ENCODE measurements at places on chromosomes 5 and 9. TPM values are rescaled to one million over a fixed set of nuclear protein-coding genes. Genes with fewer than 3 reads are reported as not detected.

The GPR151 gene
- total RNA-seq = not detected

The WNT8A gene
- not detected for total RNA-seq

DNA sequence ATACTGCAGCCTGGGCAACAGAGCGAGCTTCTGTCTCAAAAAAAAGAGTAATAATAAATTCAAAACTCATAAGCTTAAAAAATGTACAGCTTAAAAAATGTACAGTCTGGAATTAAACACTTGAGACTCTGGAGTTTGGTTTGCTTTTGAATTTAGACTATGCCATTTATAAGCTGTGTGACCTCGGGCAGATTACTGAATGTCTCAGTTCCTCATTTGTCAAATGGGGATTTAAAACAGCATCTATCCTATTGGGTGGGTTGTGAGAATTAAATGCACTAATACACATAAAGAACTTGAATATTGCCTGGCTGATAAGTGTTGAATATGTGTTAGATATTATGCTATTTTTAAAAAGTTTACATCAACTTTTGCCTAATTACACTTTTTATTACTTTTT, 98.4 kb downstream of the SCAMP1 start:
- H3K36me3 ChIP-seq = no peaks in the 10 kb centered on the region
- no peak for DNase-seq
- H3K4me3 ChIP-seq = no peak overlapping the region
- no peaks in the 10 kb centered on the region for H3K27me3 ChIP-seq
- no peaks in the 10 kb centered on the region for H3K4me1 ChIP-seq

- H3K36me3 ChIP-seq = no peaks in the 10 kb centered on the region
- H3K27ac ChIP-seq = no peak overlapping the region
Measured at GRCh38 chr5:145962001-145962400, 25.6 kb downstream of the SH3RF2 start.

DNA sequence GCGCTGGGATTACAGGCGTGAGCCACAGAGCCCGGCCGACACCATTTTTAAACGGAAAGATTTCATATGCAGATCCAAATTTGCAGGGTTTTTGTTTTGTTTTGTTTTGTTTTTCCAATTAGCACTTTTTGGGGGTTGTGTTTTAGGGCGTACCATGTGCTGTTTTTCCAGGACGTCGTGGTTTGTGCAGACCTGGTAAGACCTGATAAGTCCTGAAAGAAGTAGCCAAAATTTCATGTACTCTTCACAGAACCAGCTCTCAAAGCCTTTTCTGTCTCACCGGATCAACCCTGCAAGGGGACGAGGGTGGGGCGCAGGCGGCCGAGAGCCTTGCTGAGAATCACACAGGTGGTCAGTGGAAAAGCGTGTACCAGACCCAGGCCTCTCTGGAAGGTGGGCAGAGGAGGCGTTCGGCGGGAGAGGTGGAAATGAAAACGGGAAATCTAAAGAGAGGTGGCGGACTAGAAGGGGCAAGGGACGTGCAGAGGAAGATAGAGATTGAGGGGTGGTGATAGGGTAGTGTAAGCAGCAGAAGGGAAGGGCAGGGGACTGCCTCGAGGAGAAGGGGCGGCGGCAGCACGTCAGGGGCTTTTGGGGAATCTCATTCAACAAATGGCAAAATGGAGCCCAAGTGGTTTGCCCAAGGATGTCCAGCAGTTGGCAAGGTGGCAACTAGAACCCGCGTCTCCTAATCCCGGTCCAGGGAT, 1.1 kb upstream of the FAF2 start:
- peaks cover 41% of the 10 kb centered on the region for H3K4me1 ChIP-seq
- no peaks in the 10 kb centered on the region for H3K36me3 ChIP-seq

DNA sequence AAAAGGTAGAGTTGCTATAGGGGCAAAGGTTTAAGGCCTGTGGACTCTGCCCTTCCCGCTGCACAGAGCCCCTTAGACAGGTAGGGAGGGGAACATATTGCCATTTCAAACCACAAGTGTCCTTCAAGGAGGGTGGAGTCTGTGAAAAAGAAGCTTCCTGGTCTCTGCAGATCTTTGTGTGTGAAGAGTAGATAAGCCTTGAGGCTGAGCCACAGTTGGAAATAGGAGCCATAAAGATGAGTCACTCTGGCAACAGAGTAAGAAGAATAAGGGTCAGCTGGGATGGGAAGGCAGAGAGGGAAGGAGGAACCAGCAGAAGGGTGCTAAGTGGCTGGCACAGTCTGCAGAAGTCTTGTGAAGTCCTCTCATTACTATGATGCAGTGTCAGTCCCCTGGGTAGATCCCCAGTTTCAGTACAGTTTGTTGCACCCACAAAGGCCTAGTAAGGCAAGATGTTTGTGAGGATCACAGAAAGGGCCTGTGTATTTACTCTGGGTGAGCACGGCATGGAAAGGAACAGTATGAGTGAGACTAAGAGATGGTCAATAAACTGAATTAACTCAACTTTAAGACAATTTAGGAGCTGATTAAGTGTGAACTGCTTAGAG, 18.1 kb downstream of the GRXCR2 start:
- no peak overlapping the region for H3K27ac ChIP-seq
- H3K27me3 ChIP-seq = no peaks in the 10 kb centered on the region
- peaks cover 21% of the 10 kb centered on the region for H3K4me1 ChIP-seq
- no peak overlapping the region for H3K4me3 ChIP-seq
- DNase-seq = no peak

DNA sequence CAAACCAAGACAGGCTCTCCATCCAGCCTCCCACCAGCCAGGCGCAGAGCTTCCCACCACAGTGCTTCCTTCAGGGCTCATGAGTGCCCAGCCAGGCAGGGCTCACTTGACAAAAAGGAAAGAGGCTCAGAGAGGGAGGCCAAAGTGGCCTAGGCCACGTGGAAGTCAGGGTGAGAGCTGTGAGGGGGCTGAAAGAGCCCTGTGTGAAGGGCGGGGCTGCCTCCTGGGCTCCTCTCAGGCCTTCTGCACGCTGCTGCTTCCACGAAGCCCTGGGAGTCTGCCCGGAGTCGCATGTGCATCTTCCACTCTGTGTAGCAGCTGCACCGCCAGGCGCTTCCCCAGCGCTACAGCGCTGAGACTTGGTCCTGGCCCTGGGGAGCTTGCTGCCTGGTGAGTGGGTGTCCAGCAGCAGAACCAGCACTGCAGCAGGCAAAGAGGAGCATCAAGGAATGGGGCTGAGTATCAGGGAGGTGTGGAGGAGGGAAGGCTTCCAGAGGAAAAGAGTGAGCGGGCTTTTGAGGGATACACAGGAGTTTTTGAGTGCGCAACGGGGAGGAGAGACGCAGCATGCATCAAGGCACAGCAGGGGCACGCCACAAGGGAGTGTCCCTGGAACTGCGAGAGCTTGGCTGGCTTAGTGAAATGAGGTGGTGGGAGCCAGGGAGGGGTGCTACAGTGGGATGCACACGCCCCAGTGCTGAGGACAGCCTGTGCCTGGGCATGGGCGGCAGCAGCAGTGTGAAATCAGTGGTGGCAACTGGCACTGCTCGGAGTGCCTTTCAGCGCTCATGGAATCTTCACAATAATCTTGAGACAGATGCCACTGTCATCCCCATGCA, 178.0 kb downstream of the GAPVD1 start:
- no peaks in the 10 kb centered on the region for H3K36me3 ChIP-seq
- no peaks in the 10 kb centered on the region for H3K27me3 ChIP-seq
- H3K4me1 ChIP-seq = no peaks in the 10 kb centered on the region
- no peak overlapping the region for H3K4me3 ChIP-seq

Data from vagina (tissue), 2 donors.